ENCODE measurements at places on chromosomes 7 and 10.

DNA sequence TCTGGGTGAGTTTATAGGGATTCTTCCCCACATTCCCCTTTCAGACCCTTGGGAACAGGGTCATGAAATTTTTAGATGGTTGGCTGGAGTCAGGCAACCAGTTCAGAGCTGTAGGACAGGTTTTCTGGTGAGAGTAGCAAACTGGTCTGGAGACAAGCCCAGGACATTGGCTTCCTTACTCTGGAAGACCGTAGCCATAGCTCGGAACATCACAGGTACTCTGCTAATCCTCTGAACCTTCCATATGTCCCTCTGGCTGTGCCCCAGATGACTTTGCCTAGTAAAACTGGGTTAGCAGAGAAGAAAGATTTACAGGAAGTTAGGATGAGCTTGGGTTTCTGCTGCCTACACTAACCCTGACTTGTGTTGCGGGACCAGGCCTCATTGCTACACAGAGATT is 104.5 kb upstream of the MKLN1 start:
- no peak for DNase-seq

DNA sequence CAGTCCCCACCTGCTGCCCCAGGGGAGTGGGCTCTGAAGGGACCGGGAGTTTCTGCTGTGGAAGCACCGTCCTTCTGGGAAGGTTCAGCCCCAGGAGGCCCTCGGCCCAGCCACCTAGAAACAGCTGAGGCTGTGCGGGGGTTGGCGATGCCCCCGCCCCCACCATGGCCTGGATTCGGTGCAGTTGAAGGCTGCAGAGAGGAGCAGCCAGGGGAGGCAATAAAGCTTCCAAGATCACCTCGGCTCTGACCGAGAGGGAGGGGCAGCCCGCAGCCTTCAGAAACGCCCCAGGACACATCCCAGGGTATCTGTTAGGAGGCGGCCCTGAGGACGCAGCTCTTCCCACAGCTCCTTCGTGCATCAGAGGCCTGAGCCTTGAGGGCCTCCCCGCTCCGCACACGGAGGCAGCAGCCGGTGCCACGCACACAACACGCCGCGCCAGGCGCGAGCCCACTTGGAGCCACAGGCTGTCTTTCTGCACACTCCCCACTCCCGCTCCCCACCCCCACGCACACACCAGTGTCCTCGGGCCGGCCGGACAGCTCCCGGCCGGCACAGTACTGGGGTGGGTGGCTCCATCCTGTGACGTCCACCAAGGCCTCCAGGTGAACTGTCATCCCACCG is 1.6 kb downstream of the KNDC1 start:
- DNase-seq = peak; percentile 31

GRCh38 chr7:87877366-87878040 is 1.2 kb downstream of the DBF4 start:
- no peak for DNase-seq

- DNase-seq = no peak
Measured at GRCh38 chr7:119252962-119253361, 1020.0 kb upstream of the KCND2 start.

- DNase-seq = no peak
Measured at GRCh38 chr10:3484306-3485056, 300.5 kb downstream of the KLF6 start.

GRCh38 chr10:58590152-58590840 is 77.6 kb downstream of the BICC1 start:
- DNase-seq = no peak

DNA sequence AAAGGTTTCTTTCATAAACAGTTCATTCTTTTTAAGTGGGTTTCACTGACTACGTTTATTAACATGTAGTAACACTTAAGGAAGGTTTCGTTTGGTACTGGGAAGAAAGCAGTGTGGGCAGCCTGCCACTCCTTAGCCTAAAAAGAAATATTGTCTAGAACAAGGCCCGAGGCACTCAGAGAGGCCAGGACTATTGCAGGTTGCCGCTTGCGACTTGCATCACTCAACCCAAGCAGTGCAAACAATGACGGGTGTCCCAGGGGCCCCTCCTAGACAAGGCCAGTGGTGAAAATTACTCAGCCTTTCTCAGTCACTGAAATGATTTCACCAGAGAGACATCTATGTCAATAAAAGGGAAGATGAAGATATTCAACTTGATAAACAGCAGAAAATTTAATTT is 243.9 kb downstream of the SNX13 start:
- DNase-seq = no peak

- DNase-seq = no peak
Measured at GRCh38 chr7:129098409-129099084, 43.6 kb upstream of the TNPO3 start.

GRCh38 chr7:37555528-37555927 is 106.9 kb upstream of the ELMO1 start:
- no peak for DNase-seq

DNA sequence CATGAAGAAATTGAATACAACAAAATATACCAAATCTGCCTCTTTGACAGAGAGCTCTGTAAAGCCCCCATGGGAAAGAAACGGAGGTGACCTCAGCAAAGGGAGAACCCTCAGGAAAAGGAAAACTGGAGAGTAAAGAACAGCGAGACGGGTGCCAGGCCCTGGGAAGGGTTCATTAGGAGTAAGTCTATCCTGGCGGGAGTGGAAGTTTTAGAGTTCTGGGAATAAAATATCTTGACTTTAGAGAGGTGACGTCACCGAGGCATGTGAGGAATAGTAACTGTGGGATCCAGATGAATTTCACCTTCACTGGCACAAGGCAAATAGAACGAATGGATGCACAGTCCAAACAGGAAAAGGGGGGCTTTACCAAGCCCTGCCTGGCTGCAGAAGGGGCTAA is 362.8 kb upstream of the IGFBP3 start:
- no peak for DNase-seq

- no peak for DNase-seq
Measured at GRCh38 chr7:20164425-20165145, 52.6 kb downstream of the MACC1 start.

DNA sequence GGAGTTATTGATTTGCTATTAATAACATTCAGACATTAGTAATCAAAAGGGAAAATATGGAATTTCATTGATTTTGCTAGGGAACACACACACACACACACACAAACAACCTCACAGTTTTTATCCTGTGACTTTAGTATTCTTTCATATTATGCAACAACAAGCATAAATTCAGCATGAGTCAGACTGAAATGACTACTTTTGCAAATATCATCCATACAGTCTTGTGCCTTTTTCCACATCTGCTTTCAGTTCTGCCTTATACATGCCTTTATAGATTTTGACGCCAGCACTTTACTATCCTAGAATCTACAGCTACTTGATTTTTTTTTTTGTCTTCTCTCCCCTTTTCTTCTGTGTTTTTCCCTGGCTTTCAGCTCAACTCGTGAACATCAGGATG is 975.8 kb upstream of the LRRTM3 start:
- no peak for DNase-seq

GRCh38 chr7:31028417-31028992 is 23.6 kb upstream of the ADCYAP1R1 start:
- no peak for DNase-seq

- peak; percentile 86 for DNase-seq
Measured at GRCh38 chr10:75209921-75210281, 695 bp upstream of the VDAC2 start.

DNA sequence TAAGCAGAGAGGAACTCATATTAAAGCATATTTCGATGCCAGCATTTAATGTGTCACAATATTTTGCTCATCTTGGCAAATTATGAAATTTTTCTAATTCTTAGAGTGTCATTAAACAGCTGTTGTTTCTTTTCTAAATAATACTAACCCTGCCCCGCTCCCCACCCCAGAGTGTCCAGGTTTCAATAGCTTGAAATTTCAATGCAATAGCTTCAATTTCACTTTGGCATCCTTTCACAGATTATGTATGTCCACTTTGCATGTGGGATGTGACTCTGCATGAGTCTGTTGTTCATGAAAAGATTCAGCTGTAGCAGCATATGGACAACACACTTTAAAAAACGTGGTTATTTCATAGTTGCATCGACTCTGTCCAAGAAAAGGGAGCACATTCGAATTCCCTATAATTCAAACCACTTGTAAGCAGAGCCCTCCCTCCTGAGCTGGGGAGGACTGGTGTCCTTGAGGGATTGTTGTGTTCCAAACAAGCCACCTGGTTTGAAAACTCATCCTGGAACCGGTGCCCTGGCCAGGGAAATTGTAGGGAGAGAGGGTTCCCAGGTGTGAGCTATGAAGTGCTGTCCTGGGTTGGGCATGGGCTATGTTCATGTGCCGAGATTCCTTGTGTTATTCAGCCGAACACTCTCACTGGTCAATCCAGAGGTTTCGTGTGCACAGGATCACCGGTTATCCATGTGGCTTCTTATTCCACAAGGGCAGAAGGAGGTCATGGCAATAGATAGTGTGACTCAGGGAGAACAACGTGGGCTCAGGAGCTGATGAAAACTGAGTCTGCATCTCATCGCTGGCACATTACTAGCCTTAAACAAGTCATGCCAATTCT is 64.6 kb upstream of the CREB5 start:
- no peak for DNase-seq

DNA sequence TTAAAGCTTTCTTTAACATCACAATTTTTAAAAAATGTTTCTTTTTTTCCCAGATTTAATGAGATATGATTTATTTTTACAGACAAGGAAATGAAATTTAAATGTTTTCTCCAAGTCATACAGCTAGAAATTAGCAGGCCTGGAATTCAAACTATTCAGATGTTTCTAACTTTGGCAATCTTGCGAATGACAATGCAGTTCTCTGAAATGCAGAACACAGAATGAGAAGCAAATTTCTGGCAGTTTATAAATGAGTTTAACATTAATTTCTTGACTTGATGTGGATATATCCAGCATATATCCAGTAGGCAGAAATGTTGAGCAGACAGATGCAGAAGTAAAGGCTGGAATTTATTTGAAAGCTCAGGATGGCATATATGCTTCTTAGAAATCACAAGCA is 227.5 kb downstream of the THSD7A start:
- no peak for DNase-seq

GRCh38 chr7:70836946-70837345 is 295.0 kb upstream of the GALNT17 start:
- DNase-seq = no peak

DNA sequence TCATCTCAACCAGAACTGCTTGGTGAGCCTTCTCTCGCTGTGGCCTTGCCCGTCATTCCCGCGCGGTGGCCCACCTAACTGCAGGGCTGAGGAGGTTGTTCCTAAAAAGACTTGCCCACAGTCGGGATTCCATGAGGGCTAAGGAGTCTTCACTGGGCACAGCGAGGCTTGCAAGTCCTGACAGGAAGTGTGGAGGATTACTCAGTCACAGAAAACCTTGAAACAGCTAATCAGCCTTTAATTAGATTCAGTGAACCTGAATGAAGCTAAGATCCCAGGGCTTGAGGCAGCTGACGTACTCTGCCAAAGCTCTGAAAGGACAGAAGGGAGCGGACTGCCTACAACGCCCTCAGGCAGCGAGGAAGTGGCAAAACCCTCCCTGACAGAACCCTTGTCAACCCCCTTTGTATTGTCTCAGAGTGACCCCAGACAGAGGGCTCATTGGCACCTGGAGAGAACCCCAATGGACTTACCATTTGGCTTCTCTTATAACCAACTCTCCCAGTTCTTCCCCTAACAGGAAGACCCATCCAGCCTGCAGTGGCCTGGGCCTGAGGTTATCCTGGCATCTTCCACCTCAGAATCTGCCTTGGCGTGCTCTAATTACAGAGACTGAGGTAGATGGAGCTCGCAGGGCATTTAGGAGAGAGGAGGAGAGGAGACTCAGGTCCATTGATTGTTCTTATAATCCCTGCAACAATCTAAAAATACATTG is 2.5 kb upstream of the LAMB4 start:
- no peak for DNase-seq

DNA sequence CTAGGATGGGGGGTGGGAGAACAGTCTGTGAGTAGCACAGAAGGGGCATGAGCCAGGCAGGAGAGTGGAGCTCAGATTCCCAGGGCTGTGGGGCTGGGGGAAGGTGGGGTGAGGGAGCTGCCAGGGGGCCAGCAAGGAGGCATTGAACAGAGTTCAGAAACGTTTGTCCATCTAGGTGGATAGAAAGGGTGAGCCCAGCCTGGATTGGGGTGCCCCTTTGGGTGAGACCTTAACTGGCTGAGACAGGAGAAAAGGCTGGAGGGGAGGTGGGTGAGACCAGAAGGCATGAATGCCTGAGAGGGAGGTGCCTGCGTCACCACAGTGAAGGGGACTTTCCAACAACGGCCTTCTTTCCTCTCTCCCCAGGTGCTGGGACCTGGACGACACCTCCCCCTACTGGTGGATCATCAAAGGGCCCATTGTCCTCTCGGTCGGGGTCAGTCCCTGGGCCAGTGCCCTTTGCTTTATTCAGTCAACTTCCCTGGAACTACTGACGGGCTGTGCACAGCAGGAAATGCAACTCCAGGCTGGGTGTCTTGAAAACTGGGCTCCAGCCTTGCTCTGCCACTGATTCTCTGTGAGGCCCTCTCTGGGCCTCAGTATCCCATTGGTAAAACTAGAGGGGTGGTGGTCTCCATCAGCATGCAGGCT is 11.0 kb downstream of the GHRHR start:
- DNase-seq = no peak

DNA sequence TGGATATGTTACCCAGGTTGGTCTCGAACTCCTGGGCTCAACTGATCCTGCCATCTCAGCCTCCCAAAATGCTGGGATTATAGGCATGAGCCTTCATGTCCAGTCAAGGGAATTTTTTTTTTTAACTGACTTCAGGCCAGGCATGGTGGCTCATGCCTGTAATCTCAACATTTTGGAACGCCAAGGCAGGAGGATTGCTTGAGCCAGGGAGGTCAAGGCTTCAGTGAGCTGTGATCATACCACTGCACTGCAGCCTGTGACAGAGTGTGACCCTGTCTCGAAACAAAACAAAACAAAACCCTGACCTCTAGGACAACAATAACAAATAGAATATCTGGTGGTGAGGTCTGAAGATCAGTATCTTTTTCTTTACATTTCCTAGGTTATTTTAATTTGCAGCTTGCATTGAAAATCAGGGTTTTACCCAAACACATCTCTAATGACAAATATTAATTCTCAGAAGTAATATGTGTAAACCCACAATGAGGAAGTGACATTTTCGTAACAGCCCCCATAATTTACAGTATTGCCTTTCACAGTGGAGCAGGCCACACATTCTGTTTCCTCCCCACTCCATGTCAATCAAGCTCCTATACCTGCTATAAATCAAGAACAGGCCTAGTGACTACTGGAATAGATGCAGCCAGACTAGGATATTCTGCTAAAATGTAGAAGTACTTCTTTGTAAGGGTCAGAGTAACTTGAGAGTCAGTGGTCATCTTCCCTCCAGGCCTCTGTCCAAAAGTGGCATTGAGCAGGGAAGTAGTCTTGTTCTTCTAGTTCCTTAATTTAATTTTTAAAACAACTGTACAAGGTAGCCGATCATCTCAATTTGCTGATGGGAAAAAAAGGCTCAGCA is 43.3 kb upstream of the ECHDC3 start:
- no peak for DNase-seq

Data from natural killer cell treated with Interleukin-12 subunit alpha and Interleukin-12 subunit beta and Interleukin-15 and Interleukin-18, amount 100 ng/mL, for 72 hours (primary cell).